ENCODE measurements at places on chromosomes 1 and 21. TPM values are rescaled to one million over a fixed set of nuclear protein-coding genes. Genes with fewer than 3 reads are reported as not detected.

DNA sequence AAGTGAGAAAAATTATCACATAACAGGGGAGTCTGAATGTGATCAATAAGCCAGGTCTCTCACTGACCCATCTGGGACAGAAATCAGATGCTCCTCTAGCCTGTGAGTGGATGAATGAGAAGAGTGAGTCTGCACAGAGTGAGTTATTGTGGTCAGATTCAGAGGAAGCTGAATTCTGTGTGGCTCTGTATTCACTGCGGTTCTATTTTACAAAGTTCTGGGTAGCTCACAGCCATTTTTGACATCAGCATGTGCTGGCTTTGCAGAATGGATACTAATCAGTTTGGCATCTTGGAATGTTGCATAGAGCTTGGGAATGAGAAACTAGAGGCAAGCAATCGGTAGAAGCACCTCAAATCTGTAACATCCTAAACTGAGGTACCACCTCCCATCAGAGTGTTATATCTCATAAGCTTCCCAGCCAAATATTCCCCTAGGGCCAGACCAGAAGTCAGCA lies 3.8 kb downstream of the COLGALT2 start:
- H3K4me3 ChIP-seq = no peak overlapping the region
- no peak overlapping the region for H3K27ac ChIP-seq
- peaks cover 5% of the 10 kb centered on the region for H3K4me1 ChIP-seq
- no peaks in the 10 kb centered on the region for H3K36me3 ChIP-seq

The C1orf116 gene
- total RNA-seq = not detected

The LEMD1 gene
- 1.5 TPM for total RNA-seq

- no peaks in the 10 kb centered on the region for H3K4me1 ChIP-seq
- H3K4me3 ChIP-seq = no peak overlapping the region
- no peak overlapping the region for H3K27ac ChIP-seq
- no peaks in the 10 kb centered on the region for H3K36me3 ChIP-seq
- DNase-seq = no peak
These were observed 84.3 kb downstream of the UBIAD1 start for GRCh38 chr1:11357276-11357675.

- no peaks in the 10 kb centered on the region for H3K27me3 ChIP-seq
- H3K36me3 ChIP-seq = peaks cover 11% of the 10 kb centered on the region
- H3K27ac ChIP-seq = peak overlapping the region; percentile 90
- DNase-seq = peak; percentile 81
- H3K4me1 ChIP-seq = peaks cover 16% of the 10 kb centered on the region
- H3K4me3 ChIP-seq = peak overlapping the region; percentile 98
These were observed 729 bp downstream of the APP start for GRCh38 chr21:26169611-26170470.

The GPR25 gene
- total RNA-seq = not detected

GRCh38 chr1:151011154-151011850 lies 3.1 kb downstream of the PRUNE1 start:
- no peak for DNase-seq
- no peaks in the 10 kb centered on the region for H3K27me3 ChIP-seq
- H3K4me1 ChIP-seq = no peaks in the 10 kb centered on the region
- H3K4me3 ChIP-seq = no peak overlapping the region

The HPDL gene
- total RNA-seq = not detected

DNA sequence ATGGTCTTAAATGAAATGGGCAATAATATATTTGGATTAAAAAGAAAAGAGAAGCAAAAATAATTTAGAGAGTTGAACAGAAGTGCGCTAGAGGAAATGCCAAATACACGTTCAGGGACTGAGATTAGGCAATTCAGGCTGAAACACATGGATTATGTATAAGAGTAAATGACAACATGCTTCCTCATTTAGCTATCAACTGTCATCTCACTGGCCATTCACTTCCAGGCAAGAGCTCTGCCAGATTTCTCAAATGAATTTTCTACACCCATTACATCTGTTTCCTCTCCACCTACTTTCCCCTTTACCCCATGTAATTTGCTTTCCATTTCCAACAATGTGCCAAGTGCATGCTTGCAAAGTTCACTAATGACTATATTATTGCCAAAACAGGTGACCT lies 582.4 kb downstream of the LTN1 start:
- no peaks in the 10 kb centered on the region for H3K36me3 ChIP-seq
- no peak for DNase-seq
- no peaks in the 10 kb centered on the region for H3K4me1 ChIP-seq
- no peaks in the 10 kb centered on the region for H3K27me3 ChIP-seq
- no peak overlapping the region for H3K27ac ChIP-seq
- H3K4me3 ChIP-seq = no peak overlapping the region

GRCh38 chr1:209805875-209806760 lies at the start of gene IRF6:
Gene IRF6, minus strand, starts transcription at chr1:209806142. Its CDS starts 4,729 bp downstream, at chr1:209801413.
- peaks cover 15% of the 10 kb centered on the region for H3K4me1 ChIP-seq
- no peaks in the 10 kb centered on the region for H3K36me3 ChIP-seq
- no peak for DNase-seq
- H3K4me3 ChIP-seq = no peak within 1 kb of the TSS
- H3K27me3 ChIP-seq = no peaks in the 10 kb centered on the region

DNA sequence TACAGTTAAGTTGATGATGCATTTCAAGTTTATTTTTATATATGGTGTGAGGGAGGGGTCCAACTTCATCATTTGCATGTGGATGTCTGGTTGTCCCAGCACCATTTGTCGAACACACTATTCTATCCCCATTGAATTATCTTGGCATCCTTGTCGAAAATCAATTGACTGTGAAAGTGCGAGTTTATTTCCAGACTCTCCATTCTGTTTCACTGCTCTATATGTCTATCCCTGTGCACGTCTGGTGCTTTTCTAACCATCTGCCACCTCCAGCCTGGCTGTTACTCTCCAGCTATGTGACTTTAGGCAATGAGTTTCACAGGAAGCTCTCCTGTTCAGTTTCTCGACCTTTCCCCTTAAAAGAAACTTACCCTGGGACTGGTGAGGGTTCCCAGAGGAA lies 137.1 kb upstream of the KLHDC7A start:
- H3K27me3 ChIP-seq = no peaks in the 10 kb centered on the region
- H3K36me3 ChIP-seq = no peaks in the 10 kb centered on the region
- H3K27ac ChIP-seq = no peak overlapping the region

GRCh38 chr1:18597160-18598042 lies 33.2 kb upstream of the PAX7 start:
- H3K27me3 ChIP-seq = peaks cover 8% of the 10 kb centered on the region
- no peak overlapping the region for H3K4me3 ChIP-seq
- no peaks in the 10 kb centered on the region for H3K4me1 ChIP-seq
- DNase-seq = peak; percentile 72

The CLCA4 gene
- total RNA-seq = not detected

The LINGO4 gene
- not detected for total RNA-seq

The TMEM240 gene
- total RNA-seq = 1.9 TPM

- no peaks in the 10 kb centered on the region for H3K36me3 ChIP-seq
- H3K27ac ChIP-seq = no peak overlapping the region
- H3K4me1 ChIP-seq = no peaks in the 10 kb centered on the region
- no peak overlapping the region for H3K4me3 ChIP-seq
These were observed 150.8 kb downstream of the NFIA start for GRCh38 chr1:61233121-61233660.

The RPE65 gene
- 0.06 TPM for total RNA-seq

Measured in SJCRH30 (cell line).